ENCODE measurements at places on chromosomes 11 and 22.

DNA sequence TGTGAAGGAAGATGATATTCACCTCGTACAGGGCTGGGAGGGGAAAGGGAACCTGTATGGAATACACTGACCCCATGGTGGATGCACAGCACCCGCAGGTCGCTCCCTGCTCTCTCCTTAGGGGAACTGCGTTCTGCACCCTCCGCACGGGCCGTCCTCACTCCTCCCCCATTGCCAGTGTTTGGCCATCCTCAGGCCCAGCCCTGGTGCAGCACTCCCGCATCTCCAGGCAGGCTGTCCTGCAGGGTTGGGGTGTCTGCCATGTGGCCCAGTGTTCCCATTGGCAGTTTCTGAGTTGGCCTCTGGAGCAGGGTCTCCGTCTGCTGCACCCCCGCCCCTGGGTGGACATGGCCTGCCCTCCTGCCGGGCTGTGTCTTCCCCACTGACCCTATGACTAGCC, 19.1 kb upstream of the PARVG start:
- DNase-seq = no peak

DNA sequence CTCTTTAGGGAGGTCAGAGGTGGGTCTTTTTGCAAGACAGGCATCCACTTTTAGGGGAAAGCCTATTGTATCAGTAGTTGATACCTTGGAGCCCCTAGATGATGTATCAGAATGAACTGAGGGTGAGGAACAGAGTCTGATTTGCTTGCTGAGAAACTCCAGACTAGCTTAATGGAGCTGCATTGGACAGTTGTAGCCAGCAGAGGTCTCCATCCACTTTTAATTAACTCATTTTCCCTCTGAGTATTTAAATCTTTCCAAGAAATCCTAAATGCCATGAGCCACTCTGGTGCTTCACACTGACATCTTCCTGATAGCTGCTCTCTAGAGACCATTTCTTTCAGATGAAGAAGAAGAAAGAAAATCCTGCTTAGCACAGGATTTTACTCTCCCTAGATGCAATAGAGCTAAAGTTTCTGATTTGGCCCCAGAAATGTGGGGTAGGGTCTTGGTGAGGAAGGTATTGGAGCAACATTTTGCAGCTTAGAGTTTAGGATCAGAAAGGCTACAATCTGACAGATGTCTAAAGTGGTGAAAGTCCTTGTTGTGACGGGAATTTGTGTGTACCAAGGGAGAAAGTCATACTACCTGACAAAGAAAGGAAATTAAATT, 38.0 kb downstream of the EXT2 start:
- DNase-seq = no peak

DNA sequence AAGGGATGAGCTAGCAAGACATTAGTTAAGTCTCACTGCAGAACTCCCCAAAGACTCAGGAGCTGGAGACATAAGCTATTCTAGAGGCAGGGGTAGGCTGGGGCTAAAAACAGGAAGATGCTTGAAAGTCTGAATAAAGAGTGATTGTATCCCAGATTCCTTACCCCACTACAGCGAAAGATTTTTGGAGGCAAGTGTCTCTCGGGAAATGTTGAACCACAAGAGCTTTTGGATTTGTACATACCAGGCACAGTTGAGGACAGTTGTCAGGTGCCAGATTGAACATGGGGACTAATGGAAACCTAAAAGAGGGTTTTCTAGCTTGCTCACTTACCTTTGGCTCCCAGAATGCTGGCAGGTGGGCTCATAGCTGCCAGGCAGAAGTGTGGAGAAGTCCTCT, 43.5 kb upstream of the OR9Q1 start:
- no peak for DNase-seq

- no peak for DNase-seq
Measured at GRCh38 chr22:27335102-27335660, 466.4 kb downstream of the MN1 start.

DNA sequence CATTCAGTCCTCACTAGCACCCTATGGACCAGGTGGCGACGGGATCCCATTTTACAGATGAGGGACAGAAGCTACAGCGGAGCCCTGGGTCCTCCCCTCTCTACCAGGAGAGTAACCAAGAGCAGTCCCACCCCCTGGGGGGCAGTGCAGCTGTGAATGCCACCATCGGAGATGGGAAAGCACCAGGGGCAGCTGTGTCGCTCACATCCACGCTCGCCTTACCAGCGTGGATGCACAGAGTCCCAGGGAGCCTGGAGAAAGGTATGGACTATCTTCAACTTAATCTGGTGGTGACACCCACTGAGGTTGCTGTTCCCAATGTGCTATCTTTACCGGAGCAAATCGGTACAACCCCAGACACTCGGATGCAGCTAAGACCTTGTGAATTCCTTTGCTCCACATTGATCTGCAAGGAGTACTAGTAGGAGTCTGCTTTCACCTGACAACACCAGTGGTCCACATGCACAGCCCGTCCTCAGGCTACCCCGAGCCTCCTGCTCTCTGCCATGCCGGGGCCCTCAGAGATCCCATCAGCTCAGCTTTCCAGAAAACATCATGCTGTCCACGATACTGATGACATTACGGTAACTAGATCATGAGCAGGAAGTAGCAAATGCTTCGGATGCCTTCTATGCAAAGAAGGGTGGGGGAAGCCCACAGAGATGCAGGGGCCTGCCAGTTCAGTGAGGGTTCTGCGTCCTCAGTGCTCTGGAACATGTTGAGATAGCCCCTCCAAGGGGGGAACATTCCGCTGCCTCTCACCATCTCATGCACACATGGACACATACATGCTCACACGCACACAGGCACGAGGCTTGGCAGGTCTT, 126.0 kb downstream of the CTTN start:
- no peak for DNase-seq

- DNase-seq = peak; percentile 7
Measured at GRCh38 chr11:120040151-120040840, 97.6 kb downstream of the TRIM29 start.

DNA sequence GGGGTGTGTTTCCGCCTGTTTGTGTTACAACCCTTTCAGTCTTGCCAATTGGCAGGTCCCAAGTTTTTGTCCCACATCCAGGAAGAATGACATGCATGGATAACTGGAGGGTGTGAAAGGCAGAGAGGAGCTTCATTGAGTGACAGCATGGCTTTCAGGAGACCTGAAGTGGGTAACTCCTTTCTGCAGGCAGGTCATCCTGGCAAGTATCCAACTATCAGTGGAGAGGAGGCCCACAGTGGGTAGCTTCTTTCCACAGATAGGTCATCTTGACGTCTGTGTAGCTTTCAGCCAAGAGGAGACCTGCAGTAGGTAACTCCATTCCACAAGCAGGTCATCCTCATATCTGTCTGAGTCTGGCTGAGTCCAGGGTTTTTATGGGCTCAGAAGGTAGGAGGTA, 1268.8 kb upstream of the CNTN5 start:
- no peak for DNase-seq

DNA sequence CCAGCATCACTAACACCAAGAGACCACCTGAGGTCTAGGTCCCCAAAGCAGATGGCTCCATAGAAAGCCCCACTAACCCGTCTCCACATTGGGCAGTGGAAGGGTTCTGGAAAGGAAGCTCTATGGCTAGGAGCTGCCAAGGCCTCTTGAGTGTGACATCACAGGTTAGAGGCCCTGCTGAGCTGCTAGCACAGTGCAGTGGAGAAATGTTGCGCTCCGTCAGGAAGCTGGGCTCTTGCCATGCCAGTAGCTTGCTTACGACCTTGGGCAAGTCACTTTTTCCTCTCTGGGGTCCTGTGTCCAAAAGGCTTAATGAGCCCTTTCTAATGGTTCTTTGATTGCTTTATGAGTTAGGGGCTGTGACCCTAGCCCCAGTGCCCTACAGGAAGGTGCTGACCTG, 10.6 kb downstream of the PIK3IP1 start:
- no peak for DNase-seq

- DNase-seq = peak; percentile 26
Measured at GRCh38 chr11:32052215-32052614, 38.7 kb upstream of the RCN1 start.

- no peak for DNase-seq
Measured at GRCh38 chr11:70019576-70020011, 58.5 kb upstream of the ANO1 start.

DNA sequence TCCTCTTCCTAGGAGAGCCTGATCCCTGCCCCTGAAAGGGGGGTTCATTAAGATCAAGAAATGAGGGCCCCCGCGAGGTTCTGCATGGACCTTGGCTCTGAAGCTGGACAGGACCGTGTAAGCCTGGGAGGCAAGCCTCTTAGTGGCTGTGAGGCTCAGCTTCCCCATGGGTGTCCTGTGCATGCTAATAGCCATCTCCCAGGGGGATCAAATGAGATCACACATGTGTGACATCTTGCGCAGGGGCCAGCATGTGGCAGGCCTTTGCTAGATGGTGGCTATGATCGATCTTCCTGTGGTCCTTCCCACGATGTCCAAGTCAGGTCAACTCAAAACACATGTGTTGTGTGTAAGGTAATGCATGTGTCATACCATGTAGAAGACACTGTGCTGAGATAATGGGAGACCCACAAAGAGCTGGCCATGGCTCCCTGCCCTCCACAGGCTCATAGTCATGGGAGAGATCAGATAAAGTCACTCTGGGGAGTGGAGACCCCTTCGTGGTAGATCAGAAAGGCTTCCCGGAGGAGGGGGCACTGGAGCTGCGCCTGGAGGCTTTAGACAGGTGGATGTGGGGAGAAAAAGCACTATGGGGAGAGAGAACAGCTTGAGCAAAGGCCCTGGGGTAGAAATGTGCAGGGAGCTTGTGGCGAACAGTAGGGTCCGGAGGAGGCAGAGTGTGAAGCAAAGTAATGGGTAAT, 3.7 kb downstream of the RAC2 start:
- no peak for DNase-seq

GRCh38 chr11:66002648-66003225, 434 bp downstream of the BANF1 start:
- DNase-seq = no peak

All from mesothelial cell of epicardium (in vitro differentiated cells).